NCI-H2029 treated with DMSO at 0.1 percent for 48 hours (cell line): ENCODE measurements at places on chromosomes 5 and 9.

- DNase-seq: no peak
Measured at GRCh38 chr9:76424491-76424890, 30.3 kb upstream of the RFK start.

DNA sequence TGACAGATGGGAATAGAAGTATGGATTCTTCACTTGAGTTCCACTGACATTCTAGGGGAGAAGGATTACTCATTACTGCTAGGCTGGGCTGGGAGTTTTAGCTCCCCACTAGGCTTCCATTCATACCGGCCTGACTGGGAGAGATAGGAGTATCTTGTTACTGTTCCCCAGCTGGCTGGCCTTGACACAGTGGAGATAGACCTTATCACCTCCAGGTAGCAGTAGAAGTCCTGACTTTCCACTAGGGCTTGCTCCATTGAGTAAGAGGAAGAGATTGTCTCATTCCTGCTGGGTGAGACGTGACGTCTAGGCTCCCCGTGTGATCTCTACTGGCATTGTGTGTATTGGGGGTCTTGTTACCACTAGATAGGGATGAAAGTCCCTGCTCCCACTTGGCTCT, 156.4 kb downstream of the CACNA1B start:
- DNase-seq: no peak

DNA sequence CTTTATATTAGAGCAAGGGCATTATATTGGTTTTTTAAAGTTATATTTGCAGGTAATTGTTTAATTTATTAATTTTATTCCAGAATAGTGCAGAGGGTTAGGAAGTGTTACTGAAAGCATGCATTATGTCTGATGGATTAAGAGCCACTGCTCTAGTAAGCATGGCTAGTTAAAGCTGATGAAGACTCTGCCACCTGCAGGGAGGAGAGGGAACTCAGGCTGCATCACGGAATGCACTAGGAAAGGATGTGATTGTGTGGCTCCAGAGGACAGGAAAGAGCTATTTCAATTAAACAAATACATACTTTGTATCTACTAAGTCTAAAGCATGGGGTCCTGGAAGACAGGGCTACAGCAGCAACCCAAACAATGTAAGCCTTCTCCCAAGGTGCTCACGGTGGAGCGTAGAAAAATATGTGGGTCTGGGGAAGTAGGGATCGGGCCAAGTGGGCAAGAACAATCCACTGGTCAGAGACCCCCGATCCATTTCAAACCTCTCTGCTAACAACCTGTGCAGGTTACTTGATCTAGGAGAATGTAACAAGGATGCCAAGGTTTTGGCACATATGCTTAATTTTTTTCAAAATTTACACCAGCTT, 15.3 kb upstream of the GRXCR2 start:
- no peak for DNase-seq

DNA sequence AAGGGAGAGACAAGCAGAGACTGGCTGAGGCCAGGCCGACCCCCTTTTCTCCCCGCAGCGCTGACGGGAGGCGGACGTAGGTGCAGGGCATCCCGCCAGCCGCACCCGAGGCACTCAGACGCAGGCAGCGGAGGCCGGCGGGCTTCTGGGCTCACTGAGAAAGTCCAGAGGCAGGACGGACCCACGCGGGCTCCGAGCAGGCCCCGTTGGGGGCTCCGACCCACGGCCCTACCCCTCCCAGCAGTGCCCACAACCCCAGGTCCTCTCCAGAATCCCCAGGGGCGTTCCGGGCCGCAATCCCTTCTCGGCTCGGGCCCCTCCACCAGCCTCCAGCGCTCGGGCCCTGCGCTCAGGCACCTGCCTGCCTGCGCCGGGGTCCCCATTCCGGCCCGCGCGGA, 543 bp downstream of the MTMR12 start:
- DNase-seq: no peak

GRCh38 chr9:70988551-70988950, 132.9 kb downstream of the TRPM3 start:
- no peak for DNase-seq

- no peak for DNase-seq
Measured at GRCh38 chr5:58382131-58382534, 77.8 kb downstream of the PLK2 start.

DNA sequence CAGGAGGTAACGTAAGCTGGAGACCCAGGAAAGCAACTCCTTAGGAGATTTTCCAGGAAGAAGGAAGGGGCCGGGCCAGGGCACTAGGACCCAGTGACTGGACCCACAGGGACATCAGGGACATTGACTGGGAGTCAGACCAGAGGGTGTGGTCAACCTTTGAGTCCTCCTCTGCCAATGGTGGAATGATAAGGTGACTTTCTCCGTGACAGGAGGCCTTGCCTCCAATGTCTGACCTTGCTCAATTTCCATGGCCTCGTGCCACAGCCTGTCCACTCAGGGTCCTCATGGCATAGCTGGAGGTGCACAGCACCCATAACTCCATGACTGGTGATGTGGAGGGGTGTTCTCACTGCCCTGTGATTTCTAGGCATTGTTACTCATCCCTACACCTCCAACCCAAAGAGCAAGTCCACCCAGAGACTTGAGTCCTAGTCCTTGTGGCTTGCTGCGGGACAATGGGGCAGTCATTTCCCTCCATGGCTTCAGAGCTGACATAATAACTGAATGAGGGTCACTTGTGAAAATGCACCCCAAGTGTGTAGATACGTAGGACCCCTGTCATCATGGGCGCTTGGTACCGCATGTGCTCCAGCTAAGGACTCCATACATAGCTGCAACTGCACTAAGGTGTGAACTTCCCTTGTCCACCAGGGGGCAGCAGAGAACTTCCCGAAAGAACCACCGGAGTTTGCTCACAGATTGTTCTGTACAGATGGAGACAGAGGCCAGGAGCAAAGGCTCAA, 4.1 kb upstream of the AMBP start:
- DNase-seq: peak; percentile 64

- peak; percentile 31 for DNase-seq
Measured at GRCh38 chr5:16542236-16542635, 74.6 kb downstream of the RETREG1 start.

DNA sequence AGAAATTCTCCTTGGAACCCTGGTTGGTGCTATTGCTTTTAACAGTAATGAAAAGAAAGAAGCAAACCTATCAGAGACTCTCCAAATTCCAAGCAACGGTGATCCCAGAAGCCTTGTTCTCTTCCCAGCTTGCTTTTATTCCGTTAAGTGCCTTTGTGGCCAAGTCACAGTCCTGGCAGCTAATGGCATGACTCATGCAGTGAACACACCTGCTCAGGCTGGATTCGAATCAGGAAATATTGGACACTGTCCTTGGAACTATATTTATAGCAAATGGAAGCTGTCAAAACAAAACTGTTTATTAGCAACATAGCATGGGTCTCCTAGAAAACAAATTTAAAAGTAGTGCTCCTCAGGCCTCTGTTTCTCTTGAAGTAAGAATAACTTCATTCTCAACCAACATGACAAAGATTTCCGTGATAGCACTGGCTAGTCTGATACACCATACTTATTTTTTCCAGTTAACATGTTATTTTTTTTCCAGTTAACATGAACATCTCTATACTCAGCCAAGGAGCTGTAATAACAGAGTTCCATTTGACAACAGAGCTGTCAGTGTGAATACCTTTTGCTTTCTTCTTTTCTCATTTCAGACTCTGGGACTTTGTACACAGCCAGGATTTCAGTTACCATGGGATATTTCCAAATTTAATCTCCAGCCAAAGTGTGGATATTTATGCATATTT, 502.4 kb downstream of the GADD45G start:
- peak; percentile 97 for DNase-seq

DNA sequence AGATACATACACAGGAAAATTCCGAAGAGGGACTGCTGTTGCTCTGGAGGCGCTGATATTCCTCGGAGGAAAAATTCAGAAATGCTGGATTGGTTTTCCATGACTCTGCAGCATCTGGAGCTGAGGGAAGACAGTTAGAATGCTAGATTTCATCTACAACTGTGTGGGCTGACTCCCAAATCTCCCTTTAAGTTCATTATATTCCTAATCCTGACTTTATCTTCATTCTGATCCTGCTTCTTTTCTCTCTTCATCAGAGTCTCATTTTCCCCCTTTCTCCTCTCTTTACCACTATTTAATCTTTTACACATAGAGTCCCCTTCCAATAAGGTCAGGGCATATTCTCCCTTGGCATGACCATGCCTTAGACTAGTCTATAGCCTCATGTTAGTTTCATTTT, at the start of gene OR1N1:
Gene OR1N1, minus strand, starts transcription at position 101 of the 400 bp plus-strand sequence. Its CDS starts 0 bp downstream, at position 101.
- DNase-seq: no peak

- DNase-seq: no peak
Measured at GRCh38 chr5:171845857-171846256, 60.2 kb downstream of the SMIM23 start.

DNA sequence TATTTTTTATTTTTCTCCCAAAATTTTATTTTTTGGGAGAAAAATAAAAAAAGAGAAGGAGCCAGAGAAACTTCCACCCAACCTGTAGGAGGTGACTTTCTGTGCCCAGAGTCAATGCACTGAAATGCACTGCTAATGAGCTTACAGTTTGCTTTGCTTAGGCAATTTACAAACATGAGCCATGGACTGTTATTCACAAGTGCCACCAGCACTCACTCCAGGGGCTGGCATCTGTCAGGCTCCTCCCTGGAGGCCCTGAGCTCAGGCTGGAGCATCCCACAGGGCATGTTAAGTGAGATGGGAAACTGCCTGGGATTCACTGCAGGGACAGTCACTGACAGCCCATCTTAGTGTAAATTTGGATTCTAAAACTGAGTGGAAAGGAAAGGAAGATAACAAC, 74.9 kb downstream of the FANCC start:
- no peak for DNase-seq

- DNase-seq: no peak
Measured at GRCh38 chr9:132135456-132135855, 26.4 kb upstream of the NTNG2 start.

- peak; percentile 83 for DNase-seq
Measured at GRCh38 chr5:163760498-163760897, 255.1 kb downstream of the MAT2B start.

GRCh38 chr9:136610426-136610825, 52.3 kb upstream of the EGFL7 start:
- no peak for DNase-seq

- peak; percentile 93 for DNase-seq
Measured at GRCh38 chr5:16931334-16932110, 4.6 kb downstream of the MYO10 start.

DNA sequence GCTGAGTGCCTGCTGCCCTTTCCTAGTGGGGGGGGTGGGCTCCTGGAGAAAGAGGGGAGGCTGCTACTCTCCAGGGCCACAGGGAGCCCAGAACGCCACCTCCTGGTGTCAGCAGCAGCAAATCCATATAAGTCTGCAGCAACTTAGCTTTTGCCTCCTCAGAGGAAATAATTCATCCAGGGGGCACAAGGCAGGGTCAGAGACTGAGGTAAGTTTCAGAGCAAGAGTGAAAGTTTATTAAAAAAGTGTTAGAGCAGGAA, 4.0 kb upstream of the CLPTM1L start:
- no peak for DNase-seq
